ENCODE measurements at places on chromosomes 5 and 9. TPM values are rescaled to one million over a fixed set of nuclear protein-coding genes. Genes with fewer than 3 reads are reported as not detected.

GRCh38 chr5:133595465-133595864 lies 16.9 kb downstream of the FSTL4 start:
- DNase-seq = no peak

DNA sequence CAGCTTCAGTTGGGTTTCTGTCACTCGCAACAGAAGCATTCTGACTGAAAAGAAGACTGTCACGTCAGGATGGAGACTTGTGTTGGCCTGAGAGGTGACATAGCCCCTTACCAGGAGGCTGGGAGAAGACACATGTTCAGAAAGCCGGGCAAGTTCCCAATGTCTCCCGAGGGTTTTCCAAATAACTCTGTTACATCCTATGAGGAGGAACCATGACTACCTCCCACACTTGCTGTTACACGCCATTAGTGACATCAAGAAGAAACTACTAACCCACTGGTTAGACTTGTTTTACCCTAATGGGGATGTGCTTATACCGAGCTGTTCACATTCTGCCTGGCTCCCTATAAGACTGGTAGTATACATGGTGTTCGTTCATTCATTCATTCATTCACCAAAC lies 33.3 kb downstream of the SH3PXD2B start:
- DNase-seq = no peak

The IRX4 gene
- total RNA-seq = not detected

- DNase-seq = no peak
Measured at GRCh38 chr5:169287529-169287928, 13.4 kb downstream of the SLIT3 start.

DNA sequence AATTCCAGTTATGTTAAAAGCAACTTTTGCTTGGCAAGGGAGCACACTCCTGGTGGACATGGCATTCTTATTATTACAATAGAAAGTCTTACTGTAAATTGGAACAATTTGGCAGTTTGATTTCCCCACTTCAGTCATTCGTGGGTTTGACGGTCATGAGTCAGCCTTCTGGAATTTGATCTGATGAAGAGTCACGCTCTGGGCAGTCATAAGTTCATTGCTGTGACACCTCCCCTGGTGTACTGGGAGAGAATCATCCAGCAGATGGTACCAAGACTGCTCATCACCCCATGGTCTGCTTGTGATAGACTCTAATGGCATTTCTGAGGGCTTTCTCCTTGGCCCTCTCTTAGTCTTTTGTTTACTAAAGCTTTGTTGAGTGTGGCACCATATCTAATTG lies 53.8 kb downstream of the GLRA1 start:
- no peak for DNase-seq

The KCTD16 gene
- total RNA-seq = 0.27 TPM

The IL31RA gene
- total RNA-seq = 6.6 TPM

The GDA gene
- not detected for total RNA-seq

GRCh38 chr9:35852876-35853865 lies 17.0 kb downstream of the OR13J1 start:
- DNase-seq = no peak

DNA sequence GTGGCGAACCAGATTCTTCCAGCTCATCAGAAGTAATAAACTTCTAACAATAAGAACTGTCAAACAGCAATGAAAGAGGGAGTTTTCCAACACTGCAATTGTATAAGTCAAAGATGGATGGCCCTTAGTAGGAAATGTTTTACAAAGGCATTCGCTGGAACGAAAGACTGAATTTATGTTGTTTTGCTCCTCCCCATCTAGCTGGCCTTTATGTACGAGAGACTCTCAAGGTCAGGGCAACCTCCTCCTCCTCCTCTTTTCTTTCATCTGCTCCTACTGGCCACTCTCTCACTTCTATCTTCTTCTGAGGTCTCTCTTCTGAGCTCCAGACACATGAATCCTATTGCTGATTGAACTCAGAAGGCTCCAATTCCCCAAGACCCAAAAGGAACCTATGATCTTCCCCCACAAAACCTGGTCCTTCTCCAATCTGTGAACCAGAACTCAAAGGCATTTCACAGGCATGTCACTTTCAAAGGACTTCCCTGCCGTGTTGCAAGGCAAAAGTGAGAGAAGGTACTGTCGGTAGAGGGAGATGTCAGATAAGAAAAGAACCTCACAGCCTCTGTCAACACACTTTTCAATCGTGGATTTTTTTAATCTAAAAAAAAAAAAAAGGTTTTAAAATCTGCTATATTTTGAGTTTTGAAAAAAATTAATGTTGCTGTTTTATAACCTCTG lies 28.5 kb upstream of the PUM3 start:
- no peak for DNase-seq

DNA sequence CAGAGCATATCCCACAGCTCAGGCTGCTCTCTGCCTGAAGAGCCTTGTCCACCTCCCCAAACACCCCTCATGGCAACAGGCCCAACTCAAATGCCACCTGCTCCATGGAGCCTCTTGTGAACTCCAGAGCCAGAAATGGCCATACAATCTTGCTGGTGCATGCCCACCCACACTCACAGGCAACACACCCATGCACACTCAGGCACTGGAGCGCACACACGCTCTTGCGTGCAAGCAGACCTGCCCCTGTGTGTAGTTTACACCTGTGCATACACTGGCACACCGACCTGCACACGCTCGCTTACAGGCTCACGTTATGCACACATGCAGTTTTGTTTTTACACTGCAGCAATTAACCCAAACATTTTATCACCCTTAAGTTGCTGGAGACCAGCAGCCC lies 40.0 kb downstream of the HRH2 start:
- DNase-seq = no peak

DNA sequence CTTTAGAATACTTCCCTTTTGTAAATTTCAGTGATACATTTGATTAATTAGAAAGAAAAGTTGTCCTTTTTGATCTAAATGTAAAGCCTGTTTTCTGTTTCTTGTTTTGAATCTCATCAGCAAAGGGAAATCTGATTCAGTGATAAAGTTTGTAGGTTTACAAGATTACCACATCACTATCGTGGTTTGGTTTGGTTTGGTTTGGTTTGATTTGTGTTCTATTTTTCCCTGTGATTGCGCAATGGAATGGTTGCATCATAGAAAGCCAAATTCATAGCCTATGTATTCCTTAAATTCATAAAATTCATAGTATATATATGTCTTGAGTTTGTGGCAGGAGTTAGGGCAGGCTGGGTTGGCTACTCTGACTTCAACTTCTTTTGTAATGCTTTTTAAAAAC lies 15.2 kb downstream of the SRFBP1 start:
- DNase-seq = no peak

GRCh38 chr9:14320271-14321181 lies 6.6 kb upstream of the NFIB start:
- no peak for DNase-seq

The SPIN1 gene
- total RNA-seq = 145 TPM

DNA sequence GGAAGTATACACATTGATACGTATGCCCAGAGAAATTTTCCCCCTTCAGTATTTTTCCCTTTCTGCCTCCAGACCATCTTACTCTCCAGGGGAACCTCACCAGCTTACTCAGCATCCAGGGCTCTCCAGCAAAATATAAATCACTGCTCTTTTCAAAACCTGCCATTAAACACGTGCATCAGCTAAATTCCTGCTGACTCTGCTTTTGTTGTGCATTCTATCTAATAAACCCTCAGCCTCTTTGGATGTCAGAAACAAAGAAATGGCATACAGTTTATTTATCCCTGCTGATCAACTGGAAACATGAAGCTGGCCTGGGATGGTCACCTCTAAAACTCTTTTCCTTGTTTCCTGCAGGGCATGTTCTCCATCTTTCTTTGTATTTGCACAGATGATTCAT lies 126.8 kb downstream of the TRPM3 start:
- DNase-seq = no peak

DNA sequence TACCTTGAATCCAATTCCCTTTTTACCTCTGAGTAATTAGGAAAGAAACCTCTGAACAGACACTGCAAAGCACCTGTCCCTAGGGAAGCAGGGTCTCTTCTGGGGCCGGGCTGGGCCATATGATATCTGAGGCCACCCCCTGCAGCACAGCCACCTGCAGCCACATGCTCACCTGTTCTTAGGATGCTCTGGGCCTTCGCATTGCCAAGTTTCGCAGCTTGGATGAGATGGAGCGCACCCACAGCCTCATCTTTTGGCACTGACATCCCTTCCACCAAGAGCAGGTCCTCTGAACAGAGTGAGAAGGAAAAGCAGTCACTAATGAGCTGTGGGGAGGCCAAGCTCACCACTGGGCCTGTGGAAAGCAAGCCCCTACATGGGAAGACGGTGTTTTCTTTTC lies 27.3 kb downstream of the CLTA start:
- no peak for DNase-seq

GRCh38 chr5:83844449-83845068 lies 123.9 kb upstream of the HAPLN1 start:
- DNase-seq = no peak

DNA sequence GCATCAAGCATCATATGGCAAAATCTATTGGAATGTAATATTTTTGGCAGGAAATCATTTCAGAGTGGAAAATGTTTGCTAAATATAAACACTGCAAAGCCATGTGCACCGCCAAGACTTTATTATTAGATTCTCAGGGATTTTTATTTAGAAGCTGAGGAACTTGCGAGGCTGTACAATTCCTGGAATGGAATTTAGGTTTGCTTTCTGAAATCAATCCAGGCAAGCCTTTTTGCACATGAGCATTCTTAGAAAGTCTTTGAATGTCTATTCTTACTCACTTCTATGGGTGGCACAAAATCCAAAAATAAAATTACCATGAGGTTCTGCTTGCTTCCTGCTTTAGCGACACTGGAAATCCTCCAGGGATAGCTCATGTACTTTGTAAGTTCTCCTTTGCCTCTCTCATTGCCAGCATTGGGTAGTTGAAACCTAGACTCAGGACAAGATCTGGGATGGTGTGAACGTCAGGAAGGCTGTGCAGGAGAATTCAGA lies 71.5 kb upstream of the PALM2AKAP2 start:
- no peak for DNase-seq

The PTGER4 gene
- 13.8 TPM for total RNA-seq

The CD14 gene
- 96.6 TPM for total RNA-seq

DNA sequence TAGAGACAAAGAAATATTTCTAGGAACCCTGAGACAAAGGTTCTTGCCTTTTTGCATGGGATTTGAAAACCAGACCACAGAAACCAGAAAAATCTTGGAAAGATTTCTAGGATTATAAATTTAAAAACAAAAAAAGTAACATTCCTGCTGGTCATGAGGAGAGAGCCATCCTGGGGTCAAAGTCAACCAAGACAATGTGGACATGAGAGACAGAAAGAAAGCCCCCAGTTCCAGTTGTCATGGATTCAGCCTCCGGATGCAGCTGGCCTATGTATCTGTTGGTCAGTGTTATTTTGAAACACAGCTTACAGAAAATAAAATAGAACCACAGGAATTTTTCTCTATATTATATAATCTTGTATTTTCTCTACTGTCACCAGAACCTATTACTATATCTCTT lies 24.4 kb upstream of the RGMB start:
- no peak for DNase-seq

GRCh38 chr9:93203718-93204469 lies 20.0 kb downstream of the WNK2 start:
- no peak for DNase-seq

DNA sequence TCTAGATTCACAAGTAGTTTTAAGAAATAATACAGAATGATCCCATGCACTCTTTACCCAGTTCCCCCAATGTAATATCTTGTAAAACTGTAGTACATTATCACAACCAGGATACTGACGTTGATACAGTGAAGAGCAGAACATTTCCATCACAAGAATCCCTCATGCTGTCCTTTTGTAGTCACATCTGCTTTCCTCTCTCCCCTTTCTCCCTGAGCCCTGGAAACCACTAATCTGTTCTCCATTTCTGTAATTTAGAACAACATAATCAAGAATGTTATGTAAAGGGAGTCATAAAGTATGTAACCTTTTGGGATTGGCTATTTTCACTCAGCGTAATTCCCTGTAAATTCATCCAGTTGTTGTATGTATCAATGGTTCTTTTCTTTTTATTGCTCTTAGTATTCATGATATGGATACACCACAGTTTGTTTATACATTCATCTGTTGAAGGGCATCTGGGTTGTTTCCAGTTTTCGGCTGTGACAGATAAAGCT lies 61.1 kb downstream of the ERCC6L2 start:
- no peak for DNase-seq

The GHR gene
- total RNA-seq = 12.8 TPM

DNA sequence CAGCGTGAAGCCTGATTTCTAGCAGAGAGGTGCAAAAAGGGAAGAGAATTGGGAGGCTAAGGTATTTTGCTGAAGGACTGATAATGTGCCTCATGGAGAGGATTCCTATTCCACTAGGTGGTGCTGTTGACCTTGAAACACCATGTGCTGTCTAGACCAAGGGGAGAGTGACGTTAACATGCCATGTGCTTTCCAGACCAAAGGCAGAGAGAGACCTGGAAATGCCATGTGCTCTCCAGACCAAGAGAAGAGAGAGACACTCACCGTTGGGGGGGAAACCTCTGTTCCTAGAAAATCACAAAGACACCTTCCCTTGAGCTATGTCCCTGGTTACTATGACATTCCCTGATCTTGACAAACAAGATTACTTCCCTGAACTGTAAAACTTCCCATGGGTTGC lies 286.0 kb upstream of the TUSC1 start:
- no peak for DNase-seq

DNA sequence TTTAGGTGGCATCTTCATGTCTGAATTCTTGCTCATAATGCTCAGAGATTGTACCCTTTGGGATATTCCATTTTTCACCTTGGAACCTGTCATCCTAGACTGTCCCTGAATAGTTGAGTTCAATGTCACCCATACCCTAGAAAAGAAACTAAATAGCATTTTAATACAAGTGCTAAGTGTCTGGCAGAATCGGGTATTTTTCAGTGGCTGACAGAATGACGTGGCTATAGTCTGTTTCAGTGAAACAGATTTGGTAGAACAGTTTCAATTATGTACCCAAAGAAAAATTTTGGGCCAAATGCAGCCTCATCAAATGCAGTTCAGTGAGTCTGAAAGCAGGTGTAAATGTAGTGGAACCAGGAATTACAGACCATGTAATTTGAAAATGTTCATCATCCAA lies 1041.2 kb downstream of the DTWD2 start:
- no peak for DNase-seq

The HK3 gene
- 26.1 TPM for total RNA-seq

- no peak for DNase-seq
Measured at GRCh38 chr9:127360250-127360649, 36.7 kb upstream of the SLC2A8 start.

- DNase-seq = no peak
Measured at GRCh38 chr9:135456436-135457104, 23.0 kb upstream of the PPP1R26 start.

The NEURL1B gene
- total RNA-seq = 17.3 TPM

DNA sequence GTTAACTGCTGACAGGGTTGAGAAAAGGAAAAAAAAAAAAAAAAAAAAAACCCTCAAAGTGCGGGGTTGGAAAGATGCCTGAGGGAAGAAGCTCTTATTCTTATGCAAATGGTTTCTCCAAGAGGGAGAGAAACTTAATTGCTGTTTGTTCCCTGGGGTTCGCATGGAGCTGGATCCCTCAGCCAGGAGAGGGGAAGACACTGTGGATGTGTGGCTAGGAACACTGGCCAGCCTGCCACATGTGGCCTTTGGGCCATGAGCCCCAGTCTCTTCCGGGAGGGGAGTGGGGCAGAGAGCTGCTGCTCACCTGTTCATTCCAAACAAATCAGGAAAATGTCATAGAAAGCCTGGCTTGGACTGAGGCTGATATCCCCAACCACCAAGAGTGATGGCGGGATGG lies 9.4 kb upstream of the SCGB3A2 start:
- no peak for DNase-seq

The SUSD3 gene
- total RNA-seq = 7.0 TPM

The IL12B gene
- total RNA-seq = not detected

All from thoracic aorta (tissue), 2 donors.